Hepatic stellate cell (primary cell): ENCODE measurements at places on chromosomes 6 and 20.

GRCh38 chr20:41196653-41197225 lies 59.4 kb downstream of the PLCG1 start:
- DNase-seq: no peak

GRCh38 chr20:47784599-47785310 lies 526 bp downstream of the SULF2 start:
- peak; percentile 32 for DNase-seq

- no peak for DNase-seq
Observed at GRCh38 chr6:41049521-41049920, 3.5 kb upstream of the APOBEC2 start.

DNA sequence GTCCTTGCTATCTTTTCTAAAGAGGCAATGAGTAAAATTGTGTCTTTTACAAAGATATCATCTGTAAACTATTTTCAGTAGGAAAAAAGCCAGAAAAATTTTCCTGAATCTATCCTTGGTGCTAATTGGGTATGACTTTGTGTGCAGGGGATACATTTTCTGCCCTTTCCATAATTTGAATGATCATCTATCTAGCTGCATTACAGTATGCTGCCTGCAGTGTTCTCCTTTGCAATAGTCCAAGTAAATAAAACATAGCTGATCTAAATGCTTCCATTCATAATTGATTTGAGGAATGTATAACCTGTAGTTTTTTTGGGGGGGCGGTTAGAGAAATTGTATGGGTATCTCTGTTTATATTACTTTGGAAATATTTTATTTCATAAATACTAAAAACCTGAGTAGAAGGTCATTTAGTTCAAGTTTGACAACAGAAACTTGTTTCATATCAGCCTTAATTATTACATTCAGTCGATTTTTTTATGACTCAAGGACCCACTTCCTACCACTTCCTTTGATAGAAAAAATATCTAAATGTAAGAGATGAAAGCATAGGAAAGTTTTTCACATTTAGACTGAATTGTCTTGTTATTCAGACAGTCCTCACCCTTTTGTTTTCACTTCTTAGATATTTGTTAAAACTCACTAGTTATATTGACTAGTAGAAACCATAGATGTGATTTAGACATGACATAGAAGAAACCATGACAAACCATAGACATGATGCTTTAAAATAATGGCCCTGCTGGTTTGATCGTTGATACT lies 75.3 kb downstream of the AIG1 start:
- no peak for DNase-seq

DNA sequence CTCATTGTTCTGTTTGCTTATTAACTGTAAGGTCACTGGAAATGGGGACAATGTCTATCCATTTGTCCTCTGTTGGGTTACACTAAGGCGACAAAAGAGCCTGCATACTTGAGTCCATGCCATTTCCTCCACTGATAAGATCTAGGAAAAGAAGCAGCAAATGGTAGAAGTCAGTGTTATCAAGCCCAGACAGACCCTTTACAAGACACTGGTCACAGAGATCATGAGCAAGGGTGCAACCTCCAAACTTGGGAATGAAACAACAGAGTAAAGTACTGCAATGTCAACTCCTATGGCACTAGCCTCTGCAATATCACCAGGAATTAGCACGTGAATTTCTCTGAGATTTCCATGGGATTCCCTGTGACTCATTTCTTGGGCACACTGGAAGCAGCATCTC lies 126.9 kb downstream of the ID4 start:
- DNase-seq: no peak

- no peak for DNase-seq
Observed at GRCh38 chr20:50580842-50581544, 70.8 kb downstream of the PTPN1 start.

DNA sequence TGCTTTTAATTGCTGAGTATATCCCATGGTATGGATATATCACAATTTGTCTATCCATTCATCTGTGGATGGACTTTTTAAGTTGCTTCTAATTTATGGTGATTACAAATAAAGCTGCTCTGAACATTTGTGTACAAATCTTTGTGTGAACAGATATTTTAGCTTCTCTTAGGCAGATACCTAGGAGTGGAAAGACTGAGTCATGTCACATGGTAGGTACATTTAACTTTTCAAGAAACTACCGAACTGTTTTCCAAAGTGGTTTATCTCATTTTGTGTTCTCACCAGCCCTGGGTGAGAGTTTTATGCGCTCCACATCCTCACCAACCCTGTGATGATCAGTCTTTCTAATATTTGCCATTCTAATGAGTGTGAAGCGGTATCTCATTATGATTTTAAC lies 31.0 kb upstream of the ZNFX1 start:
- no peak for DNase-seq

- DNase-seq: no peak
Observed at GRCh38 chr20:42530855-42531448, 658.8 kb downstream of the PTPRT start.

DNA sequence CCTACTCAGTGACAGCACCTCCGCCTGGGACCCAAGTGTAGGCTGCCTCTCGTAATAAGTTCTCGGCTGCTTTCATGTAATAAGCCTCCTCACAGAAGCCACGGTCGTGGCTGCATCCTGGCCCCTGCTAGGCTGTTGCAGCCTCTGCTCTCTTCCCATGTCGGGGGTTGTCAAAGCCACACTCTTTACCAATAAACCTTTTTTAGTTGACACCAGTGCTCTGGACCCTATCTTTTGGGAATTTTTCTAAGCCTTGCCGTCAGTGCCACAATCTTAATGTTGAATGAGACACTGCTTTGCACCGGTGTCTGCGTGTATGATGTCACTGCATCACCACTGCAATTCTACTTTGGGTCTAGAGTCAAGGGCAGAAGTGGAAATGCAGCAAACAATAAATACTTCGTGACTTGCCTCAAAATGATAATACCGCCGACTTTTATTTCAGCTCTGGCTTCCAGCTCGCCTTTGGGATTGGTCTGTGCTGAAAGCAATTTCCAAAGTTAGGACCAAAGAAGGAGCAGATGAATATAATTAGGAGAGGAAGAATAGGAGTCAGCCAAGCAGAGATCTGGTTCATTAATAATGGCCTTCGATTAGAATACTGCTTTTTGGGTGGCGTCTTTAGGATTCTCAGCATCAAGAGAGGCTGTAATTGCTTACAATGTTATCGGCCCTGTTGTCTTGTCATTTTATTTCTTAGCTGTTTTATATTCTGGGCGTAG lies 57.6 kb upstream of the CCN6 start:
- no peak for DNase-seq

DNA sequence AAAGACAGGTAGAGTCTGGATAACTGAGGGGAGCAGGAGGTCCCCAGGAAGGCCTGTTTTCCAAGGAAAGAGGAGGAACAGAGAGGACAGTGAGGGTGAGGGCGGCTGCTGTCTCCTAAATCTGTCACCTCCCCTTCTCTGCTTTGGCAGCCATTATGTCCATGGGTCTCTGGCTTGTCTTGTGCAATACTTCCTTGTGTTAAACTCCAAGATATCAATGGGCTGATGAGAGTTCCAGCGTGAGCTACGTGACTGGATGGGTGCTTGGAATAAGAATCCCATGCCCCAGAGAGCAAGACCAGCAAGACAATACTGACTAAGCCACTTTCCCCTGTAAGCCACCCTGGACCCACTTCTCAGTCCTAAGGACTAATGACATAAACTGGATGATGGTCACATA lies 26.3 kb upstream of the DNAAF9 start:
- no peak for DNase-seq

GRCh38 chr20:17557675-17558006 lies 12.2 kb upstream of the DSTN start:
- DNase-seq: peak; percentile 51

DNA sequence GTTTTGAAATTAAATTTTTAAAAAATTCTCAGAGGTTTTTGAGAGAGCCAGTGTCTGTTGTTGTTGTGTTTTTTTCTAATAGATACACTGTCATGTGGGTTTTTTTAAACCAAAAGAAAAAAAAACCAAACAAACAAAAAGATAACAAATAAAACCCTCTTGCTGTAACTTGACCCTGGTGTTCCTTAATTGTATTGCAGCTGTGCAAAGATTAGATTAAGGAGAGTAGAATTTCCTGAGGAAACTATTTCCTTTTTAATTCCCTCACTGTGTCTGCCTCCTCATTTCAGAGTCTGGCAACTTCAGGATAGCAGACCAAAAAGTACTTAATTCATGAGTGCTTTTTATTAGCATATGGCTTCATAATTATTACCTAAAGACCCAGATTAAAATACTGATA lies 281.9 kb downstream of the EPM2A start:
- DNase-seq: no peak

DNA sequence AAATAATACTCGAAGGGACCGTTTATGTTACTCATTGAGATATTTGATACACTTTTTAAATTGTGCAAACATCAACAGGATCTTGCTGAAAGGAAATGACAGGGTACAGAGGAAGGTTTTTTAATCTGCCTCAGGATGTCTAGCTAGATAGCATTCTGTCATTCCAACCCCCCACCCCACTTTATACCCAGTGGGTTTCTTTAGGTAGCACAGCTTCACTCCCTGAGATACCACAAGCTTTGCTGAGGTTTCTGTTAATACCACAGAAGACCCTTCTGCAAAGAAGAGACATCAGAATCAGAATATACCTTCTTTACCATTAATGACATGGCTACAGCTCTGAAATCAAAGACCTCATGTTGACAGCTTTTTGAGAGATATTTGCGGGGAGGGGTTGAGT lies 1.3 kb downstream of the PHACTR2 start:
- DNase-seq: no peak

DNA sequence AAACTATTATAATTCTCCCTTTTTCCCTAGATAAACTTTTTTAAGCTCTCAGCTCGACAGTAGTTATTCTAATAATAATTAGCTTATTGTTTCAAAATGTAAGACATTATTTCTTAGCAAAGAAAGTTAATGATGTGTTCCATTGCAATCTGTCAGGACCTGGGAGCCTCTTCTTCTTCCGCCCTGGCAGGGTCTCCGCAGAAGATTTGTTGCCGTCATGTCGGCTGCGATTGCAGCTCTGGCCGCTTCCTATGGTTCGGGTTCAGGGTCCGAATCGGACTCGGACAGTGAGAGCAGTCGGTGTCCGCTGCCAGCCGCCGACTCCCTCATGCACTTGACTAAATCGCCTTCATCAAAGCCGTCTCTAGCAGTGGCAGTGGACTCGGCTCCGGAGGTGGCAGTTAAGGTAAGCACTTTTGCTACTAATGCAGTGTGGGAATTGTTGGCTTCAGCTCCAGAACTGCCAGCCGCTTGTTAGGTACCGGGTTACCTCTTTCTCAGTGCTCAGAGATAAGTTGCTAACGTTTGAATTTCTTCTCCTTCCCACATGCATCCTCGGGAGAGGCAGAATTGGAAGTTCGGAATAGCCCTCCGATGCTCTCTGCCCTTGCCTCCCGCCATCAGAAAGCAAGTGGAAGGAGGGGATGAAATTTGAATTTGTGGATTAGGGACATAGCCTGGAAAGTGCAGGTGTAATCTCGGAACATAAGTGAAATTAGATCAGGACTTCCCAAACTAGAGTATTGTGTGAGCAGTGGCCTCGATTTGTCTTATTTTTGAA lies at the start of gene CDC40:
TSS of gene CDC40 (plus strand) at position 200 of the 781 bp plus-strand sequence. CDS start at position 218, 18 bp downstream.
- peak; percentile 55 for DNase-seq

DNA sequence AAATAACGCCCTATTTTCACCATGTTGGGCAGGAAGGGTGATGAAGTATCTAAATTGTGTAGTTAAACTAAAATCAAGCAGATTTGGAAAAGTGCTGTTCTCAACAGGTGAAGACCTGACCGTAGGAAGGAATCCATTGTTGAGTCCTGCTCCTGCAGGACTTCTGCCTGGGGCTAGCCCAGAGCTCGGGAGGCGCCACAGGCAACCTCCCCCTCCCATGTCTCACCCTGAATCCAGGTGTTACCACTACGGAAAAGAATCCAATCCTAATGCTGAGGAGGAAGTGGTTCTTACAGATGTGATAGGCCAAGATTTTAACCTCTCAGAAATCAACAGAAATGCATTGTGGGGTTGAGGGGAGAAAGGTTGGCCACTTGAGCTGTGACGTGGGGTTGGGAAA lies 30.2 kb downstream of the RAB22A start:
- no peak for DNase-seq

DNA sequence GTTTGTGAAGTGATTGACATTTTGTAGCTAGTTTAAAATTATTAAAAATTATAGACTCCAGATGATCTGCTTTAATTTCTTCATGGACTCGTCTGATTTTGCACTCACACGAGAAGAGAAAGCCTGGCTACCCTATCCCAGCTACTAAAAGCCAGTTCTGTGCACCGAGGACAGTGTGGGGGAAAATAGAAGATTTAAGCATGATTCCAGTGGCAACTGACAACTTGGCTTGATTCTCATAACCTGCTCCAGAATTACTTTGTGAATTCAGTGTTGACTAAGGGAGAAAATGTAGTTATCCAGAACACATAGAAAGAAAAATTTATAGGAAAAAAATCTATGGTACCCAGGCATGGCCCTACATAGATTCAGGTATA lies 88.7 kb downstream of the SNAP25 start:
- no peak for DNase-seq

DNA sequence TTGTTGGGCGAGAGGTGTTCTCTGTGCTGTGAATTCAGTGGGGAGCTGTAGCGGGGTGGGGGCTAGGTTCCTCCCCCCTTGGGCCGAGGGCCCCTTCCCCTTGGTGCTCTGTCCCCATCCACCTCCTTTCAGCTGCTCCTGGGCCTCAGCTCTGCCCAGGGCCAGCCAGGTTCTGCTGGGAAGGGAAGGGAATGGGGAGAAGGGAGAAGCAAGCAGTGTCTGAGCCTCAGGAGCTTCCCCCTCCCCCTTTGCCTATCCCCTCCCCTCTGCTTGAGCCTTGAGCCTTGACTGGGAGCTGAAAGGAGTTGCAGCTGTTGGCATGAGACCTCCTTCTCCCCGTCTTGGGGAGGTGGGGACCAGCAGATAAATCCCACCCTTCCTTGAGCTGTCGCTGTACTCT lies 576 bp upstream of the RRP36 start:
- no peak for DNase-seq

DNA sequence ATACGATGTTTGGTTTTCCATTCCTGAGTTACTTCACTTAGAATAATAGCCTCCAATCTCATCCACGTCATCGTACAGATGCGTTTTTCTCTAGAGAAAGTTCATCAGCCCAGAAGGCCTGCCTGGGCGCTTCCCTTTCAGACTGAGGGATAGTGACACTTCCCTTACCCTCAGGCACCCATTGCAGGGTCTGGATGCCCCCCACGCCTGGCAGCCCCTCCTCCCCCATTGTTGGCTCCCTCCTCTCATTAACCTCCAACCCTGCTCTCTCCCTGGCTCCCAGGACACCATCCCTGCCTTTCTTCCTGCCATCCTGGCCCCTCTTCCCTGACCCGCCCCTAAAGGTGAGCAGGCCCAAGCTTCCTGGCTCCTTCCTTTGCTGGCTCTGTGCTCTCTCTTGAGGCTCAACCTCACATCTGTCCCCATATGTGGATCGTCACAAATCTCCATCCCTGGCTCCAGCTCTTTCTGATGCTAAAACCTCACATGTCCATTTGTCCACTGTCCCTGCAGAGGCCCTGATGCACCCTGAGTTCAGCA lies 145.2 kb downstream of the SYCP2 start:
- DNase-seq: no peak
